Common myeloid progenitor, CD34-positive (primary cell): ENCODE measurements at places on chromosomes 3 and 15.

- DNase-seq = no peak
Measured at GRCh38 chr3:44924457-44925084, 50.2 kb downstream of the TGM4 start.

DNA sequence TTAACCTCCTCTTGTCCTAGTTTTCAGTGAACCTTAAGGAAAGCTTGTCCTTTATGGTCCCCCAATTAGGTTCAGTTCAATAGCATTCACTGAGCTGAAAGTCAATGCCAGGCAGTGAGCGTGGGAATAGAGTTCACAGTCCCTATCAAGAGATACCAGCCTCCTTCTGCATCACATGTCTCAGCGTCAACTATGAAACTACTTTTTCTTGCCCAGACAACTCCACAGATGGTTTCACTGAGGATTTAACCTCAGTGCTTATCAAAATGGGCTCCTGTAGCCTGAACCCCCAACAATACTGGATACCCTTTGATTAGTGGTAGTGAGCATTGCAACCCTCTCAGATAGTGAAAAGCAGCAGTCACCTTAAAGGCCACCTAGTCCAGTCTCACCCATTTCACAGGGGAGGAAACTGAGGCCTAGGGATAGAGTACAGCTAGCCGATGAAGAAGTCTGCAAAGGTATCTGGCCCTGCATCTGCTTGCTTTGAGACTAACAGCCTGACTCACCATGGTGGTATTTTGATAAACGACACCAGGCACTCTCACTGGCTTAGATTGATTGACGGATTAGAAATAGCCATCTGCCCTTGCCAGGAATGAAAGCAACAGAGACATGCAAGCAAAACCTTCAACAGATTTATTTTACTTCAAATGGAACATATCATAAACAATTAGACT, 1.6 kb upstream of the UBA3 start:
- DNase-seq = no peak

DNA sequence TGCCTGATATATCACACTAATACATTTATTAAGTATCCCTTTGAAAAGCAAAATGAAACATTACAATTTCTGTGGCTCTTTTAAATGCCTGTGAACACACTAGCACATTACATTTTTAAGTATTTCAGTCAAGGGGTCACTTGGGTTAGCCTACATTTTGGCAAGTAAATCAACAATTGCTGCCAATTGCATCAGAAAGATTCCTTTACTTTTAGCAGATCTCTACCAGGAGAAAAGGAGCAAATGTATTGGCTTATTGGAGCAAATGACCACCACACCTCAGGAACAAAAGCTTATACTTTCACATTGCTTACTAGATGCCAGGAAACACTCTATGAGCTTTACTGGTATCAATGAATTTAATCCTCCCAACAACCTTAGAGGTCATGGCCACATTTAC, 947.1 kb downstream of the FHIT start:
- no peak for DNase-seq

GRCh38 chr3:86990734-86991481, at the start of gene VGLL3:
TSS of gene VGLL3 (minus strand) at chr3:86991149. CDS start at chr3:86990743, 406 bp downstream.
- peak; percentile 87 for DNase-seq

DNA sequence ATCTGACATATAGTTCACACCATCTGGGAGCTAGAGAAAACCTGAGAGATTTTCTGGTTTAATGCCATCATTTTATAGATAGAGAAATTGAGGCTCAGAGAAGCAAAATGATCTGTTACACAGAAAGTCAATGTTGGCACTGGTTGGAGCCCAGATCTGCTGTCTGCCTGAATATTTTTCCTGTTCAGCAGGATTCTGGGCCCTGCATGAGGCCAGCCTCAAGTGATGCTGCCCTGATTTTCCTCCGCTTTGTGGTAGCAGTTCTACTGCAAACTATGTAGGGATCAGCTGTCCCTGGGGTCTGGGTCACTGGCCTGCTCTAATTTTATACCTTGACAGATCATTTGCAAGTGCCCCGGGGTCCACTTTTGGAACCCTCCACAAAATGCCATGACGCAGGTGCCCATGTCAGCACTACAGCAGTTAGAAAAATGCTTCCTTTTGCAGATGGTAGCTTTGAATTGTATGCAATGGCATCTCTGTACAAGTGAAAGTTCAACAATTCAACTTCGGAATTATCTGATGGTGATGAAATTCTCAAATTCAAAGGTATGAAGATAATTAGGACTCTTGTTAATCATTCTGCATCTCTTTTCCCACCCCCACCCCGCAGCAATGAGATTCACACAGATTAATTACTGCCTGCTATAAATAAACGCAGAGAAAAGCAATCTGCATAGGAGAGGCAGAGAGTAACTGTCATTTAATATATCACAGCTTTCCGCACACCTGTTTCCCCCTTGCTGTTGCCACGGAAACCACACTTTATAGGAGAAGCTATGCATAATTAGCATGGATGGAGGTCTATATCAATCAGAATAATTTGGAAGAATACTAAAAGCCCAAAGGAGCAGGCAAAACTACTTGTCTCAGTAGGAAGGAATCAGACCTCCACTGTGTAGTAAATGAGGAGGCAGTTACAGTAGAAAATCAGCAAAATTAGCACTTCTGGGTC, 222.6 kb downstream of the PDCD6IP start:
- no peak for DNase-seq

GRCh38 chr15:92006186-92007028, 152.9 kb downstream of the SLCO3A1 start:
- no peak for DNase-seq

DNA sequence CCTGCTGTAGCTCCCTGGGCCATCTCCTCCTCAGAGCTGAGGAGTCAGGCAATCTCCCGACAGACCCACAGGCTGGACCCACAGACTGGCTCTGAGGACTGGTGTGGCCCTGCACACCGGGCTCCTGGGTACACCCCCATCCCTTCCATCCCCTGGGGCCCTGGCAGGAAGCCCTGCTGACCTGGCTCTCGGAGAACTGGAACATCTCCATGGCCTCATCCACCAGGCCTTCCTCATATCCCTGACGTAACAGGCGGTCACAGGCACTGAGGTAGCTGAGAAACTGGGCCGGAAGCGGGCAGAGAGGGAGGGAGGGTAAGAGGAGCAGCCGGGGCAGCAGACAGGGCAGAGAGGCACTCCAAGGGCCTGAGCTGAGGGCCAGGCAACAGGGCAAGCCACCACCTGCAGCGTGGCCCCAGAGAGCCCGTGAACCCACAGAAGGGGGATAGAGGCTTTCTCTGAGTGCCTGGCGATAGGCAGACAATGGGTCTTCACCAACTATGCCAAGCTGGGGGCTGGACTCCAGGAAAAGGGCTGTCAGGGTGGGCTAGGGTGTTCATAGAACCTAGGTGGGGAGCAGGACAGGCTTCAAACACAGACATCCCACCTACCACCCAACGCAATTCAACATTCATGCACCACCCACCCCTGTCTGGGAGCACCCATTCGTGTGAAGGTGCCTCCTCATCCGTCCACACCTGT, 17.9 kb downstream of the KBTBD13 start:
- DNase-seq = no peak

- DNase-seq = peak; percentile 50
Measured at GRCh38 chr15:42118650-42119445, 24.5 kb upstream of the PLA2G4D start.

- DNase-seq = peak; percentile 73
Measured at GRCh38 chr15:78422571-78423340, 15.3 kb upstream of the IREB2 start.

GRCh38 chr3:150898046-150898754, 7.0 kb downstream of the MINDY4B start:
- DNase-seq = no peak

- DNase-seq = no peak
Measured at GRCh38 chr3:54570008-54570407, 357.9 kb downstream of the LRTM1 start.

GRCh38 chr15:77817434-77817833, 184.7 kb upstream of the LINGO1 start:
- no peak for DNase-seq

- peak; percentile 24 for DNase-seq
Measured at GRCh38 chr3:170330366-170330765, 27.1 kb upstream of the SKIL start.

DNA sequence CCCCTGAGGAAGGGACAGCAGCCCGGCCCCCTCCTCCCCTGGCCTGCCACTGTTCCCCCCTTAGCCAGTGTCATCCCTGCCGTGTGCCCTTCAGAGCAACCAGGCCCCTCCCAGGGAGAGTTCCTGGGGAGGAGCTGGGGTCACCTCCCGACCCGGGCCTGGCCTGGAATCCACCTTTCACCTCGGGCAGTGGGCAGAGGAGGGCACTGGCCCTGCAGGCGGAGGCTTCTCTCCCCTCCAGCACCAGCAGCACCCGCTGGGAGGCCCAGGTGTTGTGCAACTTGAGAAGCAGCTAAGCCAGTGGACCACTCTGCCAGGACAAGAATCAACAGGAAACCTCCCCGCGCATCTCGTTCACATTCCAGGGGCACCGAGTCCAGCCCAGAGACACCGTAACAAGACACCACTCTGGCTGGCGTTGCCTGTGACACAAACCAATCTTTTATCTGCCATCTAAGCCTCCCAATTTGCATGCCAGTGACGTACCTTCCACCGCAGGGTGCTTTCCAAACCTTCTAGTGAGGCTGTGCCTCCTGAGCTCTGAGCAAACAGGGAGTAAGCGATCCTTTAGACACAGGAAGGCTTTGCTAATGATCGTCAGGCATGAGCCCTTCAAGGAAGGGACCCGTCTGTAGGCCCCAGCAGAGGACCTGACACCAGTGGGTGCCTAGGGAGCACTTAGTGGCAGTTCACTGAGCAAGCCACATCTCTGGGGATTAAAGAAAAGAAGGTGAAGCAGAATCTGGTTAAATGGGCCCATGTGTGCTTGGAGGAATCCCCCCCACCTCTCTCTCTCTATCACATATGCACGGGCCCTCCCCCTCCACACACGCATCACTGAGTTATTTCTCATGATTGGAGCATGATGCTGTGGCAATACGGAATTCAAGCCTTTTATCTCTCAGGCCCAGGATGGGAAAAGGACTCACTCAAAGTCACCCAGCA, 98.9 kb upstream of the TLE3 start:
- DNase-seq = no peak

DNA sequence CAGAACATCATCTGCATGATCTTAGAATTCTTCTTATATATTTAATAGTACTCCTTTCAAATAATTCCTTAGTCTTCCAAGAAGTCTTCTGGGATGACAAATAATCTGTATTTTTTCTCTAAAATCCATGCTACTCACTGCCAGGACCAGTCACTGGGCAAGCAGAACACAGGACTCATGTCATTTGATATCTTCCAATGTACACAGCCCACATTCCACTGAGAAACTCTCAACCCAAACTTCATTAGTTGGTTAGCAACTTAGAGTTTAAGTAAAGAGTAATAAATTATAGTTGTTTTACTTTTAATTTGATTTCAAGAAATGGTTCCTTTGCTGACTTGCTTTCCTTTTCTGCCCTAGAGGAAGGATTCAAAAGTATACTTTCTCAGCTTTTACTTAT, 317.0 kb downstream of the VGLL3 start:
- no peak for DNase-seq

DNA sequence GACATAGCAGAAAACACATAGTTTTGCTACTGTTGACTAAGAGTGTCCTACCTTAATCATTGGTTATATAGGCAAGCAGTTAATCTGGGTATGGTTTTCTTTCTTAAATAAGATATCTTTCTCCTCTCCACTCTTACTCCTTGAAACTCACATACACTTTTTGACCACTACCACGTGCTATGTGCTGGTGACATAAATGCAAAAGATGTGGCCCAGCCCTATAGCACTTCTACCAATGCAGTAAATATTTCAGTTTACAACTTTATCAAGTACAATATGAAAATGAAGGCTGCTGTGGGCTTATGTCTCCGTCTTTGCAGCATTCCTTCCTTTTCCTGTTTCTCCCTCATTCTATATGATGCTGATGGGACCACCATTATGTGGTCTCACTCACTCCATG, 410.2 kb upstream of the CFAP20DC start:
- DNase-seq = no peak

DNA sequence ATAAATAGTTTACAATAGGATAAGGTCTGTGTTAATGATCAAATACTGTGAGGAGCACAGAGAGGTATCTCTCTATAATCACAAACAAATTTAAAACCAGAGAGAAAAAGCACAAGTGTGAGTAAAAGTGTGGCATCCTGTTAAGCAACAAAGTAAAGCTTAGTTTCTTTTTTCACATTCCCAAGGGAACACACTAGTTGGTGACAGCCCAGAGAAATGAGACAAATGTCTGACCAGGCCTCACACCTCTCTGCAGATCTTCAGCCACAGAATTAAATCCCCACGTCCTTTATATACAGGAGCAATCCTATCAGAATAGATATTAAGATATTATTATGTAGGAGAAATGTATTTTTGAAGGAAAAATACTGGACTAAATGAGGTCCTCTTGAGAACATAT, 2.7 kb downstream of the FBN1 start:
- DNase-seq = no peak

GRCh38 chr15:76296849-76297248, 14.4 kb downstream of the ETFA start:
- DNase-seq = no peak

DNA sequence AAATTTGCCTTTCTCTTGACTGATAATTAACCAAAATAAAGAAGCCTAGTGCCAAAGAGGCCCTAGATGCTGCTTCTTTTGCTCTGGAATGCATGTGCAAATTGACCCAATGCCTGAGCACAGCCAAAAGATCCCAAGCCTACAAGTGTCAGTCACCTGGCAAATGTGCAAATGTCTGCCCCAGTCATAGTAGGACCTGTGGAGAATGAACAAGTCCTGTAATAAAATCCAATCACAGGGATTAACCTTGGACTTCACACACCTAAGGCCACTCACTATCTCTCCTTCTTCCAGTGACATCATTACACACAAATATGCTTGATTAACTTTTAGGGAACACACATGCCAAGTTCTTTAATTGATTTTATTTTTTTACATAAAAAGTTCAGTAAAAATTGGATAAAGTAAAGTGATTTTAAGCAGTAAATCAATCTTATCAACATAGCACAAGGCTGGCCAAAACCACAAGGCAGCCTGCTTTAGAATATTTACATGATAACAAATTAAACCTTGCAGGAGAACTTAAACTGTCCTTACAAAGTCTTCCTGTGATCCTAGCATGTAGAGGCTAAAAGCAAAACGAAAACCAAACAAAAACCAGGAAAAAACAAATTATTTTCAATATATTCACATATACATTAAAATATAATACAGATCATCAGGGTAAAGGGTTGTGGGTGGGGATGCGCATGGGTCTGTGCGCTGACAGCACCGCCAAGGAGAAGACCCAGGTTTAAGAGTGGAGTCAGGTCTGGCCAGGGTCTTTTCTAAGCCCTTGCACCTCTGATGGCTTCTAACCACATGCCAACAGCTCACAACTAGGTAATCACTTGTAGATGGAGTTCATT, 36.8 kb downstream of the NBEAL2 start:
- DNase-seq = no peak

DNA sequence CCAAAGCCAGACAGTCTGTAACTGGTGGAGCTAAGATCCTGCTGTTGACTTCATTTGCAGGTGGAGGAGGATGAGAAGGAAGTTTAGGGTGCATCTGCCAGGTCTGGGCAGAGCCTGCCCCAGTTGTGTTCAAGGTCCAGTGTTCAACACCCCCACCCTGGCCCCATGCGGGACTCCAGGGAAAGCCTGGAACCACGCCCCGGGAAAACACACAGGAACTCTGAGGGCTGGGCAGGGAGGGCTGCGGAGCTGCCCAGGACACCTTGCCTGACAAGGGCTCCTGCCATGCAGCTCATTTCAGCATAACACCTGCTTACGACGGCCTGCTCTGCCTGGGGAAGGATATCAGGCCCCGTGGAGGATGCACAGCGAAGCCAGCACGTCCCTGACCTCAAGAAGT, 286.3 kb downstream of the XXYLT1 start:
- DNase-seq = no peak
